ENCODE measurements at places on chromosomes 5 and 9.

DNA sequence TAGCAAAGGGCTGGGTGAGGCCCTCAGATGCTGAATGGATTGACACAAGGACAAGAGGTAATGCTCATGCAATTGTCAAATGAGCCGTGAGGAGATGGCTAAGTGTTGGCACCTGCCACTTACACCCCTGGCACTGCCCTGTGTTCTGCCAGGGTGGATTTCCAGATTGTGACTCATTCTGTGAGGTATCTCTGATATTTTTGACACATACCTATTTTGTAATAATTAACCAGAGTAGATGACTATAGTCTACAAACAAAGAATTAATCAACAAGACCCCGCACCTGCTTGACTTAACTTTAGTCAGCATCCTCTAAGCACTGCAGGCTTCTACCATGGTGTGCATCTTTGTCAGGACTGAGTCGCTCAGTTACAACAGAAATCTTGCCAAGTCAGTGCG, 200.8 kb downstream of the DIRAS2 start:
- DNase-seq, result no peak

GRCh38 chr5:2903451-2904395, 152.2 kb upstream of the IRX2 start:
- no peak for DNase-seq

GRCh38 chr9:13151489-13151888, 128.0 kb downstream of the MPDZ start:
- no peak for DNase-seq

DNA sequence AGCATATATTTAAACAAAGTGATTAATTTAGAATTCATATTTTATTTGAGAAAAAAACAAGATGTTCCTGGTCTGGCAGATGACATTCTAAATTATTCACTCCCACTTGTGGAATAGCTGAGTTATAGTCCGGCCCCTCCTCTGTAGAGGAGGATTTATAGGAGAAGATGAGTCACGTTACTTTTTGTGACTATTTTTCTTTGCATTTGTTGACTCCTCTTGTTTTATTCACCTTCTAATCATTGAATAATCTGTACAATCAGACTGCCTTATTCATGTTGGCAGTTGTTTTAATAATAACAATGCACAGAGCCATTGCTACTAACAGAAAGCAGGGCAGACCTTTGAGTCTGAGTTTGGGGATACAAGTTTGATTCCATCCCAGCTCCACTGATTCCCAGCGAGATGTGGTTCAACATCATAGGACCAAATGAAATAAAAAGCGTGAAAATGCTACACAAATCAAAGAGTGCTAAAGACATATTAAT, 23.2 kb downstream of the DOCK8 start:
- DNase-seq, result no peak

GRCh38 chr5:3511934-3512333, 83.7 kb upstream of the IRX1 start:
- DNase-seq, result no peak

DNA sequence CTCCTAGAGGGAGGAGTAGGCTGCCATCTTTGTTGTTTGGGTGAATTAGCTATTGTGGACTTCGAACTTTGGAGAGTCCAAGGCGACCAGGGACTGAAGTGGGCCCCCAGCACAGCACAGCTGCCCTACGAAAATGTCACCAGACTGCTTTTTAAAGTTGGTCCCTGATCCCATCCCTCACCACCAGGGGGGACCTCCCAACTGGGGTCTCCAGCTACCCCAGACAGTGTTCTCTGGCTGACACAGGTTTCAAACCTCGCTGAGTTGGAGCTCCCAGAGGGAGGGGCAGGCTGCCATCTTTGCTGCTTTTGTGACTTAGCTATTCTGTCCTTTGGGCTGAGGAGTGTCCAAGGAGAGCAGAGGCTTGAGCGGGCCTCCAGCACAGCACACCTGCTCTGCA, 45.7 kb upstream of the ADRB2 start:
- DNase-seq, result no peak

- DNase-seq, result no peak
Measured at GRCh38 chr5:88841212-88841611, 41.8 kb downstream of the MEF2C start.

GRCh38 chr5:97009212-97009898, 73.5 kb downstream of the LNPEP start:
- DNase-seq, result no peak

GRCh38 chr5:55022450-55022849, 1.6 kb upstream of the GZMK start:
- no peak for DNase-seq

DNA sequence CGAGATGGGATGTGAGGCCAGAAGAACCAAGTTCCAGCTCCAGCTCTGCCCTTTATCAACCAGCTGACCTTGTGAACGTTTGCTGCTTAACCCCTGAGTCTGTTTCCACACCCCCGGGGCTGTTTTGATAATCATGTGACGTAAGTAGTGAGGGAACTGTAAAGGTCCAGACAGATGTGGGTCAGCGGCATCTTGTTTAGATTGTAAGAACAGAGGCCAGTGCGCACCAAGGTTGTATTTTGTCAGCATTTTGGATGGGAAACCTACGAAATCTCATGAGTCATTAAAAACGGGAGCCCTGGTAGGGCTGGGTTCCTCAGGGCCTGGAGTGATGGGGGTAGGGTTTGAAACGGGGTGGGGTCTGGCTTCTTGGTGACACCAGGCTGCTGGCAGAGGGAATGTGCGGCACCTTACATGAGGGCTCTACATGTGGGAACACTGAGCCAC, 13.8 kb upstream of the COL15A1 start:
- DNase-seq, result no peak

- no peak for DNase-seq
Measured at GRCh38 chr5:25027061-25027460, 382.3 kb upstream of the CDH10 start.

DNA sequence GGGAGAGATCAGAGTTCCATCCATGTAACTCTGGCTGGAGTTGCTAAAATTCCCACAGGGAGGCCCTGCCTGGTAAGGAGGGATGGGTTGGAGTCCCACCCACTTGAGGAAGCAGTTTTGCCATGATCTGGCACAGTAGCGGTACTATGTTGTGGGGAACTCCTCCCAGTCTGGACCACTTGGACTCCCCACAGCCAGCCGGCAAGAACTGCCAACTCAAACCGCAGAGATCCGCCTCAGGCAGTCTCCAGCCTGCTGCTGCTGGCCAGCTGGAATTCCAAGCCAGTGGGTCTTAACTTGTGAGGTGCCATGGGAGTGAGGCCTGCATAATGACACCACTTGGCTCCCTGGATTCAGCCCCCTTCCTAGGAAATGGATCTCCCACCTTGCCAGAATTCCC, 151.9 kb downstream of the NDUFS4 start:
- no peak for DNase-seq

DNA sequence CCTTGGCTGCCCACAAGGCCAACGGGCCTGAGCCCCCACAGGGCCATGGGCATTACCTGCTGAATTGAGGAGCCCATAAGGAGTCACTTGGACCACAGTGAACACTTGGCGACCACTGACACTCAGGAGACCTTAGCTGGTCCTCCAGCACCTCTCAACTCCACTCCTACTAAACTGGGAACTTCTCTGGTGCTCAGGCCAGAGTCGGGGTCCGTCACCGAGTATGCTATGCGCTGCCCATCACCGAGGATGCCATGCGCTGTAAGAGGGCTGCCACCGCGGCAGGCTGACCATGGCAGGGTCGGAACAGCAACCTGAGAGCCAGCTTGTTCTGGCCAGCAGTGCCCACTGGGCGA, 600 bp upstream of the SQSTM1 start:
- no peak for DNase-seq

GRCh38 chr9:124473310-124473709, 23.1 kb downstream of the ADGRD2 start:
- DNase-seq, result no peak

GRCh38 chr9:110072597-110073355, 135.2 kb downstream of the C9orf152 start:
- DNase-seq, result no peak

- no peak for DNase-seq
Measured at GRCh38 chr5:56095579-56096102, 100.9 kb upstream of the IL6ST start.

GRCh38 chr5:120162321-120162720, 301.8 kb upstream of the PRR16 start:
- no peak for DNase-seq

DNA sequence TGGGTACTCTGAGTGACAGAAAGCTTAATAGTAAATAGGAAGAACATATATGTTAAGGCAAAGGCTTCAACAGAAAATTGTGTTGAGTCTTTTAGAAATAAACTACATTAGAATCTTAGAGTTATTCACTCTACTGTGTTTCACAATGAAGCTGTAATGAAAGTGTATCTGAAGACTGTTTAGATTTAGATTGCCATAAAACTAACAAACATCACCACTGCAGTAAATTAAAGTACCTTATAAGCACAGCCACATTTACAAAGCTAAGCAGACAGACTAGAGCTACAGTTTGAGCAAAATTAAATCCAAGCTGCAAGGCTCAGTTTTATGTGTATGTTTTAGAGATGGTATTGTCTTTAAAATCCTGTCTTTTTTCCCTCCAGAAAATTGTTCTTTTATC, 172.4 kb downstream of the PBX3 start:
- DNase-seq, result no peak

- no peak for DNase-seq
Measured at GRCh38 chr5:59790376-59790775, 103.2 kb downstream of the PDE4D start.

DNA sequence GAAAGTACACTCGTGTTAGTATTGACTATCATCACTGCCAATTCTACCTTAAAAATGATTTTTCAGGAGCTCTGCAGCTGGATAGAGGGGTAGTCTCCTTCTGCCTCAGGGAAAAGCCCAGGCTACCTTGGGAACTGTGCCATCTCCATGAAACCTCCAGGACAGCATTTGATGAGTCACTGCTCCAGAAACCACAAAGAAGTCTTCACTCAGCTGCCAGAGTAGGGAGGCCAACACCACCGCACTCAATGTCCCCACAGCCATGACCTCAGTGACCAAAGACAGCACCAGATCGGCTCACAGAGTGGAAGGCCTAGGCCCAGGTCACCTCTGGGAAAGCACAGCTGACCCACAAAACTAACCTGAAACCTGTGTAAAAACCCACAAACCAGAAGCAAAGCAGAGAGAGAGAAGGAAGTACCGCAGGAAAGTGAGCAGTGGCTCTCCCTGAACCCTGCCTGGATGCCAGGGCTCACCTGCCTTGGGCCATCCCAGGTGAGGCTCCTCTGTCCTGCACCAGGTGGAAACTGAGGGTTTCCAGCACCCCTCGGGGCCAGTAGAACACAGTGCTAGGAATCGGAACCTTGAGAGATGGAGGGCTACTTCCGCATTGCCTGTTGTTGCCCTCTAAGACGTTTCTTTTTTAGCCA, 30.0 kb downstream of the S1PR3 start:
- DNase-seq, result no peak

- no peak for DNase-seq
Measured at GRCh38 chr5:16812911-16813310, 123.2 kb downstream of the MYO10 start.

- no peak for DNase-seq
Measured at GRCh38 chr5:151637676-151638075, 46.5 kb upstream of the FAT2 start.
